ENCODE measurements at places on chromosomes 16 and 17.

- DNase-seq = no peak
Measured at GRCh38 chr17:63701868-63702720, 2.2 kb upstream of the LIMD2 start.

- no peak for DNase-seq
Measured at GRCh38 chr17:21208352-21208751, 5.6 kb downstream of the TMEM11 start.

- DNase-seq = peak; percentile 99
Measured at GRCh38 chr16:19555186-19555937, at the start of gene VPS35L. Gene VPS35L, plus strand, starts transcription at chr16:19555703. Its CDS starts 27 bp downstream, at chr16:19555730.

DNA sequence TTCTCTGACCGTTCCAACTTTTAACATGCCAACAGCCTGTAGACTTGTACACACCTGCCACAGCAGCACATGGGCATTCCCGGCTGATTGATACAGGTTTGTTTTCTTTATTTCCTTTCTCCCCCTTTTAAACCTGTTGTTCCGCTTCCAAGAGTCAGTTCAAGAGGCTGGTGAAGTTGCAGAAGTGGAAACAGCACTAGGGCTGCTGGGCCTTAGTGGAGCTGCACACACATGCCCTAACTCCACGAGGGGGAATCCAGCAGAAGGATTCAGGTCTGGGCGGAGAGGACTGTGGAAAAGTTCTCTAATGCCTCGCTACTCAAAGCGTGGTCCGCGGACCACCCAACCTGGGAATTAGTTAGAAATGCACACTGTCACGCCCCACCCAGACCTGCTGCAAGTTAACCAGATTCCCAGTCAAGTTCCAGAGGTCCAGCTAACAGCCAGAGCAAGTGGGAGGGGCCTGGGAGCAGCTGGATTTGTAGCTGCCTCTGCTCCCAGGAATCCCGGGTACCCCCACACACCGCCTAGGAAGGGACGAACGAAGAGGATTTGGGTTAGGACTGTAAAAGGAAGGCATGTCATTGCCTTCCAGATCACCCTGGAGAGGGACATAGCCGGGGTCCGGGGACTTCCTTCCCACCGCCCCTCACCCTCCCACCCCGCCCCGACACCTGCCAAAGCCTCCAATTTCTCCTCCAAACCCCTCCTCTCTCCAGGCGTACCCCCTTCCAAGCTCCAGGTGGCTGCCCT, 542 bp downstream of the SLC39A11 start:
- DNase-seq = peak; percentile 8

DNA sequence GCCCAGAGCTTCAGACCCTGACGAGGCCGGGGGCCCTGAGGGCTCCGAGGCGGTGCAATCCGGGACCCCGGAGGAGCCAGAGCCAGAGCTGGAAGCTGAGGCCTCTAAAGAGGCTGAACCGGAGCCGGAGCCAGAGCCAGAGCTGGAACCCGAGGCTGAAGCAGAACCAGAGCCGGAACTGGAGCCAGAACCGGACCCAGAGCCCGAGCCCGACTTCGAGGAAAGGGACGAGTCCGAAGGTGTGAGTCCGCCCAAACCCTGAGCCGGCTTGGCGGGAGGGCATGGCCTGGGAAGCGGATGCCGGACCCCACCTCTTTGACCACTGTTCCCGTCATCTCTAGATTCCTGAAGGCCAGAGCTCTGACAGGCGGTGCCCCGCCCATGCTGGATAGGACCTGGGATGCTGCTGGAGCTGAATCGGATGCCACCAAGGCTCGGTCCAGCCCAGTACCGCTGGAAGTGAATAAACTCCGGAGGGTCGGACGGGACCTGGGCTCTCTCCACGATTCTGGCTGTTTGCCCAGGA, 4.4 kb downstream of the NOL3 start:
- no peak for DNase-seq
